ENCODE measurements at places on chromosomes 6 and 20.

GRCh38 chr6:143248359-143248758 lies 187.7 kb downstream of the AIG1 start:
- no peak for DNase-seq

DNA sequence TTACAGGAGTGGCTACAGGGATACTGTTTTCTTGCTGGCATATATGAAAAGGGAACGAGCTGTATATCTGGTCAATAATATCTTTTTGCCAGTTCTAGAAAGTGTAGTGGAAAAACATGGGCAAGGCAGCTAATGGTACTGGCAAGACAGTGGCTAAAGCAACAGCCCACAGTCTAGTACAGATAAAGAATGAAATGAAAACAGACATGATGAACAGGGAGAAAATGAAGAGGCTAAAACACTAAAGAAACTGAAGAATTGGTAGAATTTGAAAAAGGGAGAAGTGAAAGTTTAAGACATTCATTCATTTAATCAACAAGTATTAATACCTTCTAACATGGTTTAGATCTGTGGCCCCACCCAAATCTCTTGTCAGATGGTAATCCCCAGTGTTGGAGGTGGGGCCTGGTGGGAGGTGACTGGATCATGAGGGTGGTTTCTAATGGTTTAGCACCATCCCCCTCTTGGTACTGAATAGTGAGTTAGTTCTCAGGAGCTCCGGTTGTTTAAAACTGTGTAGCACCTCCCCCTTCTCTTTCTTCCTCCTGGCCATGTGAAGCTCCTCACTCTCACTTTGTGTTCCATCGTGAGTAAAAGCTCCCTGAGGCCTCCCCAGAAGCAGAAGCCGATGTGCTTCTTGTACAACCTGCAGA lies 18.1 kb downstream of the FAM184A start:
- DNase-seq: no peak

DNA sequence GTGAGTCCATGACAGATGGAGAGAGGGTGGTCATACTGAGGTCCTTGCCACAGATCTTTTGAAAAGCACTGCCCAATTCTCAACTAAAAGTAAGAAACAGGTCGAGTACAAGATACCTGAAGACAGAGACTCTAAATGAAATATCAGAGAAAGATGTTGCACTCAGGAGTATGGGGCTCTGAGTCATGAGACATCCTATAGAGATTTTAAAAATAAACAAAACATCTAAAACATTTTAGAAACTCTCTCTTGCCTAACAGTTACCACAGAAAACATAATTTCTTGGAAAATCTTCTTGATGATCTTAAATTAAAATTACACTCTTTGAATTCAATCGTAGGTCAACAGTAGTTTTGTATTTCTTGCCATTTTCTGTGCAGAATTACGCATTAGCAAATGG lies 348.9 kb upstream of the MARCKS start:
- no peak for DNase-seq

- no peak for DNase-seq
These were observed 34.2 kb upstream of the KAT14 start for GRCh38 chr20:18103497-18103896.

- DNase-seq: no peak
These were observed 45.6 kb upstream of the SLC9A8 start for GRCh38 chr20:49766979-49767521.

- no peak for DNase-seq
These were observed 21.9 kb downstream of the ADTRP start for GRCh38 chr6:11756726-11757125.

GRCh38 chr6:129667034-129667433 lies 42.9 kb downstream of the ARHGAP18 start:
- no peak for DNase-seq

- DNase-seq: no peak
These were observed 29.5 kb downstream of the PXDC1 start for GRCh38 chr6:3721810-3722621.
